ENCODE measurements at places on chromosomes 12 and 14. TPM values are rescaled to one million over a fixed set of nuclear protein-coding genes. Genes with fewer than 3 reads are reported as not detected.

MANSC4 gene
- total RNA-seq: not detected

- no peaks in the 10 kb centered on the region for H3K36me3 ChIP-seq
- no peak for DNase-seq
- no peak overlapping the region for H3K27ac ChIP-seq
- H3K27me3 ChIP-seq: peaks cover 3% of the 10 kb centered on the region
- H3K4me3 ChIP-seq: no peak overlapping the region
Measured at GRCh38 chr12:131530041-131530332, 180.9 kb upstream of the SFSWAP start.

DNA sequence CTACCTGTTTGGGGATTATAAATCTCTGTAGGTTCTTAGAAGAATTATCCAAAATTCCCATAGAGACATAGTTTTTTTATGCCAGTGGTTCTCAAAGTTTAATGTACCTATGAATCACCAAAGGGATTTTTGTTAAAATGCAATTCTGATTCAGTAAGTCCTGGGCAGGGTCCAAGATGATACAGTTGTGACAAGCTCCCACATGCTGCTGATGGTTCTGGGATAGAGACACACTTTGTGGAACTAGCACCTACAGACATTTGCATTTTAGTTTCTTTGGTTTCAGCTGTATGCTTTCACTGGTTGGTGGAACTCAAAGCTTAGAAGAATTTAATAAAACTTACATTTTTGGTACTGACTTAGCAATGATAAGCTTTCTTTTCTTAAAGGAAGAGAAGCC is 80.4 kb downstream of the PTCSC3 start:
- no peak overlapping the region for H3K27ac ChIP-seq
- H3K27me3 ChIP-seq: peaks cover 16% of the 10 kb centered on the region
- DNase-seq: no peak
- no peak overlapping the region for H3K4me3 ChIP-seq

OR4E2 gene
- not detected for total RNA-seq

DNA sequence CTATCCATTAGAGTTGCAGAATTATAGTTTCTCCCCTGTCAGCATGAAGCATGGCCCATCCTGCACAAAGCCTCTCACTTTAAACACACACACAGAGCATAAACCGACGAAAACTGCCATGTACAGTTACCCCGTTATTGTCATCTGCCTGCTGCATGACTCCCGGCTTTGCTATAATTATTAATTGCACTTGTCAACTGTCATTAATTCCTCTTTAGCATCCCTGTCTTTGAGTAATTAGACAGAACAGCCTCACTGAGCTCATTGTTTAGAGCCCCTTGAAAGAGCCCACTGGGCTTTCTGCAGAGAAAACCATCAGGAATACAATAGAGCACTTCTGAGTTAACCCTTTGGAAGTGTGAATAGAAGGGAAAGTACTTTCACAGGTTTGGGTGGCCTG is 307.2 kb upstream of the SOX5 start:
- no peak for DNase-seq
- H3K36me3 ChIP-seq: no peaks in the 10 kb centered on the region
- H3K4me3 ChIP-seq: no peak overlapping the region

DNA sequence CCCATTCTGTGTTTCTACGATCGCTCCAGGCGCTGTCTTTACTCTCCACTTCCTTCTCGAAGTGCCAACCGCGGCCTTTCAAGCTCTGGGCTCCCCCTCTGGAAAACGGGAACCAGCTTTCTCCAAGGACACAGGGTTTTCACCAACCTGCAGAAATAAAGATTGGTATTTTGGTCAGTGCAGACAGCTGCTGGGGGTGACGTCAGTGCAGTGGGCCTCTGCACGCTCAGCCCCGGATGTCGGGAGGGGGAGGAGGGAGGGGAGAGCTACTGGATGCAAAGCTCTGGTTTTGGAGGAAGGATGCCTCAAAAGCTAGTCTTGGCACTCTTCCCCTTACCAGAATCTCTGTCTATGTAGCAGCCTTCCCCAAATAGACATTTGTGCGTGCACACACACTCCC is 19.9 kb downstream of the HRK start:
- H3K27me3 ChIP-seq: peaks cover 29% of the 10 kb centered on the region
- peak; percentile 58 for DNase-seq
- peaks cover 2% of the 10 kb centered on the region for H3K4me1 ChIP-seq
- H3K36me3 ChIP-seq: no peaks in the 10 kb centered on the region
- no peak overlapping the region for H3K27ac ChIP-seq

All from activated CD4-positive, alpha-beta T cell treated with anti-CD3 and anti-CD28 coated beads for 36 hours (primary cell).